ENCODE measurements at places on chromosomes 7 and 10.

DNA sequence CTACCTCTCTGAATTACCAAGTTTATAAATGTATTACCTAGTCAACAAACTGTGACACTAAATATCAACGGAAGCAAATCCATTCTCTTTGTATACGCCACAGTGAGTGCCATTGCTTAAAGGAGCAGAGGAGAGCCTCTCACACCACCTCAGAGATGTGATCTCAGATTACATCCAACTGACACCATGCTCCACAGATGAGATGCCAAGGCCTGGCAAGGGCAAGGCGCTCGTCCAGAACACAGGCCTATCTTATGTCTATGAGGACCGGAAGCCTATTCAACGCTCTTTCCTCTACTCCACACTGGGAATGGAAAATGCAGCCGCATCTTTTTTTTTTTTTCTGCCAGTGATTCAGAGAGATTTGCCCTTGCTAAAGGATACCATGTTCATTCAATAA is 11.4 kb downstream of the PDIA4 start:
- no peak for DNase-seq

GRCh38 chr7:137539111-137539715 is 195.7 kb upstream of the PTN start:
- DNase-seq, result no peak

- no peak for DNase-seq
These were observed 47.7 kb downstream of the VWC2 start for GRCh38 chr7:49821181-49821580.

DNA sequence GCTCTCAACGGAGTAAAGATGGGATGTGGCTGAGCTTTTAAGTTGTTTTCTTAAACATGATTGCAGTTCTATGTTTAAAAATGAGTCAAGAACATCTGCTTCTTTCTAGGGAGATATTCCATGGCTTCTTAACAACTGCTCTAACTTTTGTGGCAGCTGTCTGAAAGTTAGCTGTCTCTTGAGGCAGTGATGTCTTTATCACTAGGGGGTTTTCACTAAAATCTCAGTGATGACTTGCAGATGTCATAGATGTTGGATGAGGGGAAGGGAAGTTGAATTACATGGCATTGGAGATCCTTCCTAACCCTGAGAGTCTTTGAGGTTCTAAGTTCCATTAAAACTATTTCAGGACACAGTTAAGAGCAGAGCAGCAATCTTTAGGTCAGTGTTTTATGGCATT is 43.5 kb downstream of the PRKG1 start:
- DNase-seq, result no peak

GRCh38 chr7:13021566-13022300 is 334.3 kb downstream of the ARL4A start:
- DNase-seq, result no peak

- no peak for DNase-seq
These were observed 239.1 kb upstream of the MEOX2 start for GRCh38 chr7:15925608-15926007.

GRCh38 chr7:72925546-72926120 is 738 bp downstream of the POM121 start:
- no peak for DNase-seq

DNA sequence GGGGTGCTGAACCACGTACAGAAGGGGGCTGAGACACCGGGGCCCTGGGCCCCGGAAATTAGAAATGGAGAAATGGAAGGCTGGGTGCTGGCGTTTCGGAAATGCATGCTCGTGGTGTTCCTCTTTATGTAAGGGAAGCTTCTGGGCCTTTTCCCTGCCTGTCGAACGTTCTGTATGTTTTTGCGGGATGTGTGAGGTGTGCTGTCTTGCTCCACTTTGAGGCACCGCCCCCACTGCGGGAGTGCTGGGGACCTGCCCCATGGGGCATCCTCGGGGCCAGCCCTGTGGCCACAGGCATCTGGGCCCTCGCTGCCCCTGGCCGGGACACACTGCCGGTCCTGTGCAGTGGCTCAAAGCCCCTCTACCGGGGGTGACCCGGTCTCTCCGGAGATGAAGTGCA is 1.7 kb upstream of the VENTX start:
- no peak for DNase-seq

- DNase-seq, result no peak
These were observed 688.1 kb downstream of the SUGCT start for GRCh38 chr7:40822861-40823260.

DNA sequence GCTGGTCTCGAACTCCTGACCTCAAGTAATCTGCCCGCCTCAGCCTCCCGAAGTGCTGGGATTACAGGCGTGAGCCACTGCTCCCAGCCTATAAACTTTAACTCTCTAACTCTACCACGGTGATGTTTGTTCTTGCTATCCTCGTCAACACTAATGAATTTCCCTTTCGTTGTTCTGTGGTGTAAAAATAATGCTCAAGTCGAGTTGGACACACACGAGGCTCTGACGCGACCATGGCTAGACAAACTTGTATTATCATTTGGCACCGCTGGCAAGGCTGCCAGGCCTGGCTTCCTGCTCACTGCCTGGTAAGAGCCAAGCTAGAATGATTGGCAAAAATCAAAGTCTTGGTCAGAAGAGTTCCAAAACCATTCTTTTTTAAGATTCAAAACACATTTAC is 167.0 kb upstream of the KLF6 start:
- DNase-seq, result no peak

DNA sequence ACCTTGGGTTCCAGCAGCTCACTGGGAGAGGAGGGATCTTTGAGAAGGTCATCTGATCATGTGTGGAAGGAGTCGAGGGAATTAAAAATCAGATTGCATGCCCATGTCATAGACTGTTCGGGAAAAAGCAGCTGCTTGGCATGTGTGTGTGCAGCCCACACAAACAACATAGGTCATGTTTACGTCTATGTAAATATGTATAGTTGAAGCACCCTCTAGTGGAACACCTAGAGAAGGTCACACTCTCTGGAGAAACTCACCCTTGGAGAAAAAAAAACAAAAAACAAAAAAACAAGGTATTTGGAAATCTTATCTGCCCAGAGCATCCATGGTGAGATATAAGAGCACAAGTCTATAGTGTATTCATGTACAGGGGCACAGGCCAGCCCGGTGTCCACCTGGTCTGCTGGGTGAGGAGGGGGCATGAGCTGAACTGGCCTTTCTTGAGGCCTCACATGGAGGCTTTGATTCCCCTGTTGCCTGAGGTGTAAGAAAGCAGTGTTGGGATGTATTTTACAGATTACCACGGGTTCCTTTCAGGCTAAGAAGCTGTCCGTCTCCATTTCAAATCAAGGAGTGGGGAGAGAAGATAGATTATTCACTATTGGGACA is 98.0 kb downstream of the NPY start:
- DNase-seq, result no peak

- DNase-seq, result no peak
These were observed 271.6 kb downstream of the CCDC3 start for GRCh38 chr10:12729885-12730284.

DNA sequence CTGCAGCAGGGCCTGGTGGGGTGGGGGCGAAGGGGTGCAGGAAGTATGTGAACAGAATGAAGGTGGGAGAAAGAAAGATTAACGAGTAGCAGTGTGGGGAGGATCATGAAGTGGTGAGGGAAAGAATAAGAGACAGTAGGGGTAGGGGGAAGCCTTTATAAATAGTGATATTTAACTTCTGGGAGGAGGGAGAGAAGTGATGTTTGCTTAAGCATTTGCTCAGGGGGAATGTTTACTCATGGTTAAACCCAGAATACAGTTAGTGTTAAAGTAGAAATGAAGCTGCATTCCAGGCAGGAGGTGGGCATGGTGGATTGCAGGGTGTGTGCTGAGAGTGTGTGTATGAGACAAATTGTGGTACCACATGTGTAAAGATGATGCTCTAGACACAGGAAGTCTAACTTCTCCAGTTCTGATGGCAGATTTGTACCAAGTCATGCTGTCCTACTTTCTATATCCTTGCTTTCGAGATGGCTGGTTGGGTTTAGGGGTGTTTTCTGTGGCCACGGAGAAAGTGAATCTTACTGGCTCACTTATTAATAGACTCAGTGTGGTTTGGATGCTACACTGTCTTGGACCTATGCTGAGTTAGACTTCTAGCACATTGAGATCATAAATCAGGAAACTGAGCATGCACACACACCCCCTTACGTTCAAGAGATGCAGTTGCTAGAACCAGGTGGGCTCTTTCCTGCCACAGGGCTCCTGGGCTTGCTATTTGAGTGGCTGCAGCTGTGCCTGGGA is 10.6 kb upstream of the DNMBP start:
- DNase-seq, result no peak

DNA sequence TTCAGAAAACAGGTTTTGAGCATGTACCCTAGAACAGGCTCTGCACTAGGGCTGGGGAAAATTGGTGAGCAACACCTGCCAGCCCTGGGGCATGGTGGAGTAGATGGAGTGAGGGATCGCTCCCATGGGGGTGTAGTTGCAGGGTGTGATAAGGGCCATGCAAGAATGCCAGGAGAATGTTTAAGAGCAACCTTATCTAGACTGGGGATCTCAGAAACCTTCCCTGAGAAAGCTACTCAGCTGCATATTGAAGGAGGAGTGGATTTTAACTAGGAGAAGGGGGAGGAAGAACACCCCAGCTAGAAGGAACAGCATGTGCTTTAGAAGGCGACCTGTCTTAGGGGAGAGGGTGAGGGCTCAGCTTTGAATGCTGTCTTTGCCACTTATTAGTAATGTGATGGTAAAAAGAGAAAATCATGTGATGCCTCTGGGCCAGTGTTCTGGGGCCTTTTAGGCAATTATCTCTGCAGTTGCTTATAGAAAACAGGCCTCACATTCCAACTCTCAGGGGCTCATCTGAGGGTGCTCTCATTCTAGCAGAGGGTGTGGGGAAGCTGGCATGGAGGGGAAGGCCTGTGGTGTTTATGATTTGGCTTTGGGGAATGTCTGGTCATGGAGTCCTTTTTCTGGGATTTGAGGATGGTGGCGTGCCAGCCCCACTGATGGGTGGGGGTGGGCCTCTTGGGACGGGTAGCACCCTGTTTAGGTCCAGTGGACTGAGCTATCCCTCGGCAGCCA is 225.4 kb downstream of the BMPER start:
- DNase-seq, result no peak

DNA sequence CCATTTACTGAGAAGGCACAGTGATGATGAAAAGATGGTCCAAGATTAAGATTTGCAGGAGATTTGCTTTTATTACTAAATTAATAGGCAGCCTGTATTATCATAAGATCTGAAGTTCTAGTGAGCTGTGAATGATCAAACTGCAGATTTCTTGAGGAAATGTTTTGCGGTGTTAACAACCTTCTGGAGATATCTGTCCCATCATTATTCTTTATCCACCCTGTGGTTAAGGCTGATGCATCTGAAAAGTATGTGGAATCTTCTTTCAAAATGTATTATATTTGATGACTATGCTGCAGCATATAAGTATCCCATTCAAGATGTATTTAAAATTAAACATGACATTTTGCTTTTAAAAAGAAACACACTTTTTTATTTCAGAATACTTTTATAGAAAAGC is 150.3 kb downstream of the POLR1F start:
- no peak for DNase-seq

DNA sequence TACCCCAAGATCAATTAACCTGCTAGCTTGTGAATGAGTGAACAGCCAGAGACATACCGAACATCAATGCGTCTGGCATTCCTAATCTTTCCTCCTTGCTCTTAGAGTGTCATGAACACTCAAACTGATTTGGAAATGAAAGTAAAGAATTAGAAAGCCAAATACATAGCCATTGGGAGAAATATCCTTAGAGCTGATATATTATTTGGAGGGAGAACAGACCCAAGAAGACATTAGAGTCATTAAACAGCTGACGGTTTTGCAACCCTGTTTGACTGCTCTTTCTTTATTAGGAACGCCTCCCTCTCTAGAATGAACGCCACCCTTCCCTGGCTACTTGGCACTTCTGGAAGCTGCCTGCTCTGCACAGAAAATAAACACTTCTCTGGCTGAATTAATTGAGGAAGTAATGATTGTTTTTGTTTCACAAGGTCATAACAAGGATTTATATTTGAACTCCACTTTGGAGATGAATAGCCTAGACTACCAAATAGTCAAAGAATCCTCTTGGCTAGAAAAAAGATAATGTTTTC is 42.8 kb downstream of the CTTNBP2 start:
- DNase-seq, result no peak

DNA sequence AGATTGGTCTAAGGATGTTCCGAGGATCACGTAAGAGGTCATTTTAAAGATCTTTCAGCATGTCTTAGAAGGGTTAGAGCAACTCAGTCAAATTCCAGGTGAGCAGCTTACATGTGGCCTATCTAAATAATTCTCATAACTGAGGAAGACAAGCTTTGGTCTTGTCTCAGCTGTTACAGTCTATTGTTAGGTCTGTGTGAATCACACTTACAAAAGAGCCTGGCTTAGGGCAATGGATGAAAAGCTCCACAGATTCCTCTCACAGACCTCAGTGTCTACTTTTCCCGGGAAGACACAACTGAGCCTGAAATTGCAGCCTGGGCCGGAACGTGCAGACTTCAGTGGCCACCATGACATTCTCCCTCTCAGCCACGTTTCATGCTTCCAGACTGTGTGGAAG is 173.1 kb downstream of the INHBA start:
- DNase-seq, result no peak

DNA sequence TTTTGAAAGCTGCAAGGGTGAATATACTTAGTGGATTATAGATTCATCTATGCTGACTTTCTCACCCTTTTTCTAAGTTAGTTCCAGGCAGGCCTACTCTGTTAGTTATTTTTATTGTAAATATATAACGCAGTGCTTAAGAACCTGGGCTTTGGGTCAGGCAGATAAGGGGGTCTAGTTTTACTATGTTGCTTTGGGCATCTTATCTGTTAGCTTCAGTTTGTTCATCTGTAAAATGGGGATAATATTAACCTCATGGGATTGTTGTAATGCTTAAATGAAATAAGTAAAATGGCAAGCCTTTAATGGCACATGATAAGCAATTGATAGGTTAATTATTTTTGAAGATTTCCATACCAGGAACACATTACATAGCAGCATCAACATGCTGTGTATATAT is 79.5 kb downstream of the ST7 start:
- no peak for DNase-seq

DNA sequence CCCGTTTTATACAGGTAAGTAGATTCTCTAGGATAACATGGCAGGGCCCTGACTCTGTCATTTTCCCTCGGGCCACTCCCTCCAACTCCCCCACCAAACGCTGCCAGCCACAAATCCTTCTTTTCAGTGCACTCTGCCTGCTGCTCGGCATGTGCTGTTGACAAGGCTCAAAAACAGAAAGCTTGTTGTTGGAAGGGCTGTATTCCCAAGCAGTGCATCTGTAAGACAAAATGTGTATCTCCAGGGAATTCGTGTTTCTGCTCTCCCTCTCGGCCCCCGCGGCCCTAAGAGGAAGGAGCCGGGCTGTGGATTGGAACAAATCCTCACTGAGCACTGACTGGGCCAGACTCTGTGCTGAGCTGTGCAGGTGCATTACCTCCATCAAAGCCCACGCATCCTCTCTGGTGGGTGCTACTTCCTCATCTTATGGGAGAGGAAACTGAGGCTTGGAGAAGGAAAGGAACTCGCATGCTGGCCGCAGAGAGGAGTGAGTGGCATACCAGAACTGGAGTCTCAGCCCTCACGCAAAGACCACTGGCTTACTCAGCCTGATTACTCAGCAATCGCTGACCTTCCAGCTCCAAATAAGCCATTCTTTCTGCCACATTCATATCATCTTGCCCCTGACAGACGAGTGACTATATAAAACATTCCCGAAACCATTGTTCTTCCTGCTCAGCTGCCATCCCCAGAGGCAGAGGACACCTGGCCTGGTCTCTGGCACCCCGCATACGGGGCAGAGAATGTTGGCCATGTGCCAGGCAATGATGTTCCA is 33.5 kb upstream of the ENO4 start:
- DNase-seq, result peak; percentile 28
